ENCODE measurements at places on chromosomes 6 and 20.

DNA sequence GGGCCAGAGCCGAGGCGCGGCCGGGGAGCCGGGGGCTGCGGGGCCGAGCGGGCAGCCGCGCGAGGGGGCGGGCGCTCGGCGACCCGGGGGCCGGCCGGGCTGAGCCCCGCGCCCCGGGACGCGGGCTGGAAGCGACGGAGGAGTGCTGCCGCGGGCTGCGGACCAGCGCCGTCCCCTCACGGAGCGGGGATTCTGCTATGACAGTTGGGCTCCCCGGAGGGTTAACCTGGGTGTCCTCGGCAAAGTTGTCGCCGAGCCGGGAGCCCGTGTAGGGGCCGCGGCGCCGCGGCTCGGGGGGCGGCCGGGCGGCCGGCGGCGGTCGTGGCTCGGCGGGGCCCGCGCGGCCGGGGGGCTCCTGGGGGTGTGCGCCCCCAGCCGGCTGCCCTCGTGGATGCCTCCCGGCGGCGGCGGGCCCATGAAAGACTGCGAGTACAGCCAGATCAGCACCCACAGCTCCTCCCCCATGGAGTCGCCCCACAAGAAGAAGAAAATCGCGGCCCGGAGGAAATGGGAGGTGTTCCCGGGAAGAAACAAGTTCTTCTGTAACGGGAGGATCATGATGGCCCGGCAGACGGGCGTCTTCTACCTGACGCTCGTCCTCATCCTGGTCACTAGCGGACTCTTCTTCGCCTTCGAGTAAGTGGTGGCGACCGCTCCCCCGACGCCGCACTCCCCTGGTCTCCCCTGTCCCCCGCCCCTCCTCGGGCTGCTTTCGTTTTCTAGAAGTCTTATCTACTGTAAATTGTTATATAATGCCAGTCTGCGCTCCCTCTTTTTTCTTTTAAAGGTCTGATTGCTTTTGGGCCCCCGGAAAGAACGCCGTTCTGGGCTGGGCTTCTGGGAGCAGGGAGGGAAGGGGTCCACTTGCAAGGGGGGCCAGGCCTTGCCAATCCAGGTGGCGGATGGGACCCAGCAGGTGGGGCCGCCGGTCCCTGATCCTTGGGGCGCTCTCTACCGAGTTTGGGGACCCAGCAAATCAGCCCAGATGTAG is 936 bp downstream of the ZDHHC14 start:
- peak; percentile 45 for DNase-seq

- DNase-seq: no peak
These were observed 126.2 kb upstream of the RNF24 start for GRCh38 chr20:4141291-4142240.

- no peak for DNase-seq
These were observed 235.8 kb upstream of the RIN2 start for GRCh38 chr20:19522071-19522801.

DNA sequence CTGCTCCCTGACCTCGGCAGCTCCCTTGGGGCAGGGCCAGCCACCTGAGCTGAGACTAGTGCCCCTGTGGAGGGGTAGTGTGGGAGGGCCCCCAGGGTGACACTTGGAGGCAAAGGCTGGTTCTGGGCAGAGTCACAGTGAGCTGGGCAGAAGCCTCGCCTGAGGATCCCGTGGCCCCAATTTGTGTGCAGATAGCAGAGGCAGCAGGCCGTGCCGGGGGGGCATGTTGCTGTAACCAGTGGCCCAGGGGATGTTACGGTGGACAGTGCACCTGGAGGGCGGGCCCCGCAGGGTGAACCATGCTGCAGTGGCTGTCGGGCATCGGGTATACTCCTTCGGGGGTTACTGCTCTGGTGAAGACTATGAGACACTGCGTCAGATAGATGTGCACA is 2.9 kb downstream of the KLHDC3 start:
- no peak for DNase-seq

GRCh38 chr20:50487397-50487796 is 22.8 kb upstream of the PTPN1 start:
- DNase-seq: no peak

GRCh38 chr6:14638435-14638905 is 520.9 kb downstream of the CD83 start:
- no peak for DNase-seq

GRCh38 chr20:24425523-24426135 is 43.8 kb upstream of the SYNDIG1 start:
- no peak for DNase-seq

- no peak for DNase-seq
These were observed 960 bp downstream of the ATP9A start for GRCh38 chr20:51766994-51767866.

GRCh38 chr6:48919555-48919954 is 543.5 kb downstream of the MMUT start:
- DNase-seq: no peak

DNA sequence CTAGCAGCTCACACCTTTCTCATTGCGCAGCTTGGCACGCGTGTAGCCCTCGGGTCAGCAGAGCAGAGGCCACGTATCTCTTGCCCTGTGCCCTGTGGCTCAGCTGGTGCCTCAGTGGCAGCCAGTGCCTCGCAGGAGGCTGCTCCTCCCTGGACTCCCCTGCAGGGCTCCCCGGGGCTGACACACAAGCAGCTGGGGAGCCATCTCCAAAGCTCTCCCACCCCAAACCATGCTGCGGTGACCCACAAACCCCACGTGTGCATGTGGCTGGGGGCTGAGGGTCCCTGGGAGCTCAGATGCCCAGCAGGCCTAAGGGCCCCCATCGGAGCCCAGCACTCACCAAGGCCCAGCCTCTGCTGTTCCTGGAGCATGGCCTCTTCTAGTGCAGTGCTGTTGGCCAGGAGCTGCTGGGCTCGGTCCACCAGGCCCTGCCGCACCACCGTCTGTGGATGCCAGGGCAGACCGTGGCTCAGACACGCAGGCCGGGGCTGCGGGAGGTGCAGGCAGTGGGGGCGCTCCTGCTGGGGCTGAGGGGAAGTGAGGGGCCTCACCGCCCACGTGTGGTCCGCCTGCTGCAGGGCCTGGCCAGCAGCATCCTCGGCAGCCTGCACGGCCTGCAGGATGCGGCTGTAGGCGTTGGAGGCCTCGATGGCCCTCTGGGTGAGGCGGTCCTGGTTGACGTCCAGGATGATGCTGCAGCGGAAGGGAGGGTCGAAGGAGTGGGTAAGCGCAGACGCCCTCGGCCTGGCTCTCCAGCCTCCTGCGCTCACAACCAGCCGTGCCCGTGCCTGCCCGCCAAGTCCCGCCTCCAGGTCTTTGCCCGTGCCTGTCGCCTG is 13.8 kb downstream of the ADRM1 start:
- DNase-seq: no peak

GRCh38 chr6:82045965-82046756 is 201.4 kb downstream of the IBTK start:
- DNase-seq: peak; percentile 86

DNA sequence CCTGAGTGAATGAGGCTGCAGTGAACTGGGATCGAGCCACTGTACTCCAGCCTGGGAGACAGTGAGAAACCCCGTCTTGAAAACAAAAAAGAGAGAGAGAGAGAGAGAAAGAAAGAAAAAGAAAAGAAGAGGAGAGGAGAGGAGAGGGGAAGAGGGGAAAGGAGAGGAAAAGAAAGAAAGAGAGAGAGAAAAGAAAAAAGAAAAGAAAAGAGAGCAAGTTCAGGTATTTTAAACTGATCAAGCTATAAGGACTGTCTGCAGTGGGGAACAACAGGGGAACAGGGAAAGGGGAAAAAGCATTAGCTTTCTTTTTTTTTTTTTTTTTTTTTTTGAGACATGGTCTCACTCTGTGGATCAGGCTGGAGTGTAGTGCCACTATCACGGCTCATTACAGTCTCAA is 2.5 kb downstream of the CGA start:
- no peak for DNase-seq

- DNase-seq: no peak
These were observed 52.9 kb upstream of the UFL1 start for GRCh38 chr6:96468681-96469224.

DNA sequence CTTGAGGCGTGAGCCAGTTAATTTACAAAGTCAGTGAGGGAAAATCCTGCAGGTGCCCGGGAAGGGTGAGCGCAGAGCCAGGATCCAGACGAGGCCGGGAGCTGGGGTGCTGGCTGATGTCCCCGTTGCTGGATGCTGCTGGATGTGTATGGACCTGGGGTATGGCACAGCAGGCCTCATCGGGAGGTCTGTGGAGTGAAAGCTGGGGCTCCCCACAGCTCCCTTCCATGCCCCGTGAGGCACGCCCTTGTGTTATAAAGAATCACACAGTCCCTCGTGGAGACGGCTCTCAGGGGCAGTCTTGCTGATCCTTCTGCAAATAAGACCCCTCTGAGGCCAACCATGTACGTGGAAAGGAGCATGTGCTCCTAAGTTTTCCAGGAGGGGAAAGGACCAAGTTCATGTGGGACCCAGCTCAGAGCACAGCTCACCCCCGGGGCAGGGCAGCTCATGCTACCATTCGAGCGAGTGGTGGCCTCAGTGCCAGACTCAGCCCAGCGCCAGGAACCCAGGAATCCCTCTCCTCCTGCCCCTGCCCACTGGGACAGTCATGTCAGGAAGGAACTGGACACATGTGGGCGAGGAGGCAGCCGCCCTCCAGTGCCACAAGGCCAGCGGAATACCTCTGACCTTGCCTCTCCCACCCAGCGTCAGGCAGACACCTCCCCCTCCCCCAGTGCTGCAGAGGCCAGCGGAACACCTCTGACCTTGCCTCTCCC is 97.5 kb downstream of the CDH4 start:
- DNase-seq: no peak

DNA sequence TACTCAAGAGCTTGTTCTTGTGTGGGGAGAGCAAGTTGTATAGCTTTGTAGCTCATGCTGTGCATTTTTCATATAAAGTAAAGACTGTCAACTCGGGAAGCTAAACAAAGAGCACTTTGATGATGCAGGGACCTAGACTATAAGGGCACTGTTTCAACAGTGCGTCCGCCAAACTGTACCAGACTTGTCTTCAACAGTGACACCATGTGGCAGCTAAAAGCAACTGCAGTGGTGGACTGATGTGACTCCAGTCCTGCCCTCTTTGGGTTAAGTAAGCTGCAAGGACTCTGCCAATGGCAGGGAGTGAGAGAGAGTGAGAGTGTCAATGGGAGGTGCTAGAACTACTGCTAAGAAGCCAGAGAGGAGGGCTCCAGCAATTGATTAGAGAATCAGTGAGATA is 48.1 kb upstream of the MC3R start:
- no peak for DNase-seq

GRCh38 chr20:818001-818664 is 15.4 kb upstream of the FAM110A start:
- no peak for DNase-seq

DNA sequence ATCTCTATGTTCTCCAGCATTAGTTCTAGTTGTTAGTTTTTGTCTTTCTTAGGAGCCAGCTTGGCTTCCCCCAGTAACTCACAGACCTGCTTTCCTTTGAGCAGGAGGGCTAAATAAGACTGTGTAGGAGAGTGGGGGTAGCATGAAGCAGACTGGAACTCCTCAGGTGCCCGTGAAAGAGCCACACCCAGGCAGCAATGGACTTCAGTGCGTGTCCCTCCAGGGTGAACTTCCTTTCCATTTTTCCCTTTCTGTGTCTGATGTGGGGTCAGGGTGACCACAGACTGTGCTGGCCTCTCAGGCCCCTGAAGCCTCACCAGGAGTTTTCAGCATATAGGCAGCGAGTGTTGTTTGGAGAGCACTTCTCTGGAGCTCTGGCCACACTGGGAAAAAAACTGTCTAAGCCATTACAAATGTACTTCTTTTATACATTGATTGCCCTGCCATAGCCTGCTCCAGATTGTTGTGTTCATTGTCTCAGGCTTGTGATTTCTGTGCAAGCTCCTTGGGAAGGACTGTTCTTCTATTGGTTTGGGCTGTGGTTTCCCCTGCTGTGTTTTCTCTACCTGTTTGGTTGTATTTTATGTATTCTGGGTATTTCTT is 55.7 kb downstream of the SH3BGRL2 start:
- DNase-seq: no peak

- no peak for DNase-seq
These were observed 36.4 kb downstream of the HDGFL1 start for GRCh38 chr6:22605736-22606135.

DNA sequence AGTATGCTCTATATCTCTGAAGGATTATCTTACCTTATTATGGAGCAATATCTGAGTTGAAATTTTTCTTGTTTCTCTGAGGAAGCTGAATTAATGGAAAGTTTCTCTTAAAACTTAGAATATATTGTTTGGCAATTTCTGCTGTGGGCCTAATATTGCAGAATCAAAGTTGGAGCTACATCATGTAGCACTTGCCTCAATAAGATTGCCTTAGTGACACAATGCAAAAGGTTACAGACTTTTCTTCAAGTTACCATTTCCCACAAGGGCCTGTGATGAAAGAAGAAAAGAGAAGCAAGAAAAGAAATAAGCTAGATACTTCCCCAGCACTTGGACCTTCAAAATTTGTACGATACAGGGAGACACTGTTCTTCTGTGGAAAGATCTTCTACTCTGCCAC is 151.2 kb downstream of the SOBP start:
- no peak for DNase-seq

DNA sequence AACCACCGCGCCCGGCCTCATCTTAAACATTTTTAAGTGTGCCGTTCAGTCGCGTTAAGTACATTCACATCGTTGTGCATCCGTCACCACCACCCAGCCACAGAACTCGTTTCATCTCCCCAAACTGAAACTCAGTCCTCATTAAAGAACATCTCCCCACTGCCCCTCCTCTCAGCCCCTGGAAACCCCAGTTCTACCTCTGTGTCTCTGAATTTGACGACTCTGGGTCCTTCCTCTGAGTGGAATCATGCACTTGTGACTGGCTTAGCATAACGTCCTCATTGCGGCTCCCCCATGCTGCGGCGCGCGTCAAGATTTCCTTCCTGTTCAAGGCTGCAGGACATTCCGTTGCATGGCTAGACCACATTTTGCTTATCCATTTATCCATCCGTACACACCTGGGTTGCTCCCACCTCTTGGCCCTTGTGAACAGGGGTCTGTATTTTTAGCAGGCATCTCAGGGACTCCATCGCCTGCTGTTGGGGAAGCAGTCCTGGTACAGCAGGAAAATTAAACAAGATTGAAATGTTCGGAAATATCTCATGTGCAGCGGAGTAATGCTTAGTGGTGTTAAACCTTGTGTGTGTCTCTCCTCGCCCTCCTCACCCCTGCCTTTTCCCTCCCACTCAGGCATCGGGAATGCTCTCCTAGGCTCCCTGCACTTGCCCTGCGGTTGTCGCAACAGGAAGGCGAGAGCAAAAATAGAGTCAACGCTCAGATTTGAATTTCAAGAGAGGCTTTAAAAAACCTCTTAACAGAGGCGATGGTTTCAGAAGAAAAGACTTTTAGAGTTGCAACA is 127.9 kb downstream of the PXDC1 start:
- no peak for DNase-seq

DNA sequence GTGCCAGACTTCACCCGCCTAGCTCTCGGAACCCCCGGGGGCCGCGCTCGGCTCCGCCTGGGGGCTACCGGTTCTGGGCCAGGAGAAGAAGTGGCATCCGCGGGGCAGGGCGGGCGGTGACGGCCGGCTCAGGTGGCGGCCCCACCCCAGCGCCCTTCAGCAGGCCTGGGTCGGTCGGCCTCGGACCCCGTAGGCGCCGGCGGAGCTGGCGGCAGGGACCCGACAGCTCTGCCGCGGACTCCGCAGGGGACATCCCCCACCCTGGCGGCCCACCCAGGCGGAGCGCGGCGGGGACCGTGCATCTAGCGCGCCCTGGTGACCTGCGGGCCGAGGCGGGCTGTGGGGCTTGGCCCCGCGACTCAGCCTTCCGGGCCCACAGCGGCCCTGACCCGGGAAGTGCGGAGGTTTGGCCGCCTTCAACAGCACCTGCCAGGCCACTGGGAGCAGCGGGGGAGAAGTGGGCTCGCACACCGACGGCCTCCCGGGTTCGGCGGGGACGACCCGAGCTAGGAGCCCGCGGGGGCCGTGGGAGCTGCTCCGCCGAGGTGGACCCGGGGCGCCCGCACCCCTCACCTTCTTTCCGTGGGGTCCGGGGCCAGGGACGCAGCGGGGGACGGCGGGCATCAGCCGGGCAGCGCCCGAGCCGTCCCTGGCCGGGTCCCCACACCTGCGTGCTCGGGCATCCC is 87.1 kb downstream of the TMEM242 start:
- no peak for DNase-seq

All from fibroblast of skin of abdomen (primary cell).